ENCODE measurements at places on chromosomes 1 and 21. TPM values are rescaled to one million over a fixed set of nuclear protein-coding genes. Genes with fewer than 3 reads are reported as not detected.

The AQP10 gene
- total RNA-seq, result under 0.01 TPM

The CENPF gene
- 52.4 TPM for total RNA-seq

The FCRL1 gene
- not detected for total RNA-seq

The THEM5 gene
- total RNA-seq, result not detected

The KLHDC7A gene
- not detected for total RNA-seq

The SYT14 gene
- 1.6 TPM for total RNA-seq

The MATN1 gene
- under 0.01 TPM for total RNA-seq

The PCBP3 gene
- not detected for total RNA-seq

The TDRD5 gene
- not detected for total RNA-seq

The ADGRL2 gene
- 50.0 TPM for total RNA-seq

Data from epithelial cell of umbilical artery (primary cell).